ENCODE measurements at places on chromosomes 4 and X.

GRCh38 chrX:78540171-78540570, 119.0 kb downstream of the RTL3 start:
- no peak for DNase-seq

GRCh38 chr4:41819621-41820020, 71.1 kb upstream of the PHOX2B start:
- DNase-seq = no peak

DNA sequence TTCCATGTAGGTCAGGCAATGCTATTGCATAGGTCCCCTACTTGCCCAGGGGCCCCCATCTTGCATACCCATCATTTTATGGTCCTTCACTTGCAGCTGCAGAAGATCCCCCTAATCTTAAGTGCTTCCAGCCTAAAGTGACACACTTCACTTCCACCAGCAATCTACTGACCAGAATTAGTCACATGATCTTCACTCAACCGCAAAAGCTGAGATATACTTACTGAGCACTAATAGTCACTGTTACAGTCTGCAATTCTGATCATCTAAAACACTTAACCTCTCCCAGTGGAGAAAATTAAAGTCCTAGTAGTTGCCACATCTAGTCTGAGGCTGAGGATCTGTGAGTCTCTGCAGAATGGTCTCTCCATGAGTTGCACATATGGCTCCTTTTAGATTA, 82.1 kb downstream of the AREG start:
- DNase-seq = no peak

DNA sequence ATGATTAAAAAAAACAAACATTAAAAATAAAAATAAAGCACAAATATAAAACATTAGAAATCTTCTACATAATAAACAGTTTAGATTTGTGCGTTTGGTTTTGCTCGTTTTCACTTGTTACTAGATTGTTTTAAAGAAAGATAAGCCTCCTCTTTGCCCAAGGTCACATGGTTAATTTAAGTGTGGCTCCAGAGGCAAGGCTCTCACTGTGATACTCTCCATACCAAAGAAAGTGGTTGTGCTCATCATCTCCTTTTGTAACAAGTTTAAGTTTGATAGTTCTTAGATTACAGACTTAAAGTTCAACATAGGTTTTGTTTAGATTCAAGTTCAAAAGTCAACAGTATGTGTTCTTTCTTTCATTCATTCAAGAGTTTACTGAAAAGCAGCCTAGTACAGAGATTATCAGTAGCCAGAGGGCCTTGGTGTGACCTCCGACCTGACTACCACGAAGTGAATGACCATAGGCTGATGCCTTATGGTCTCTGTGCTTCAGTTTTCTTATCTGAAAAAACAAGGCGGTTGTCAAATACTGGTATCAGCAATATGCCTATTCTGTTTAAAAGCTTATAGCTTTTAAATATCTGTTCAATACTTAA, 133.2 kb downstream of the ZAR1 start:
- DNase-seq = no peak

- no peak for DNase-seq
These were observed 38.9 kb downstream of the TRIML1 start for GRCh38 chr4:188177997-188178675.

DNA sequence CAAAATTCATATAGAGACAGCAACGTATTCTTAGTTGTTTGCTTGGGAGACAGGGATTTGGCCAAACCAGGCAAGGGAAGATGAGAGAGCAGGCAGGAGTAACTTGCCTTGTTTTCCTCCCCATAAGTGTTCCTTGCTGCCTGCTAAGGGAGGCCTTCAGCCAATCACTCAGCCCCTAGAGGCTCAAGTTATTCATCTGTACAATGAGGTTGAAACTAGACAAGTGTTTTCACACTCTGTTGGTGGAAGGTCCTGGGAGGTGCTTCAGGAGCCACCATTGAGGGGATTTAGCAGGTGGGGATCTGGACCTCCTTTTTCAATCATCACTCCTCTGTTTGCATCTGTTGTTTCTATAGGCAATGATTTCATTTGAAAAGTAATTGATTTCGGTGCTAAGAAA, 23.6 kb upstream of the HMGB3 start:
- DNase-seq = no peak

DNA sequence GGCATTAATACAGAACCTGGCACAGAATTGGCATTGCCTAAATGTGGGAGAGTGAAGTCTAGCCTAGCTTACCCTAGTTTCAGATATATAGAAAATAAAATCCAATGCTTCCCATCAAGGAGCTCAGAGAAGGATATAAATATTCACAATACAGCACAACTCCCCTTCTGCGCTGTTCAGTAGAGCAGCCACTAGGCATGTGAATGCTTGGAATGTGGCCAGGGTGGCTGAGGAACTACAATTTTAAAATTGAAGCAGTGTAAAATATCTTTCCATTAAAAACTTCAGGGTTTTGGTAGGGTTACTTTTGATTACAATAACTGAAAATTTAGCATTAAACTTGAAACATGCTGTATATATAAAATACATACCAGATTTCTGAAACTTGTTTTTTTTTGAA, 19.5 kb downstream of the ZNF518B start:
- DNase-seq = no peak

- DNase-seq = no peak
These were observed 68.4 kb downstream of the PSAPL1 start for GRCh38 chr4:7366180-7366945.

DNA sequence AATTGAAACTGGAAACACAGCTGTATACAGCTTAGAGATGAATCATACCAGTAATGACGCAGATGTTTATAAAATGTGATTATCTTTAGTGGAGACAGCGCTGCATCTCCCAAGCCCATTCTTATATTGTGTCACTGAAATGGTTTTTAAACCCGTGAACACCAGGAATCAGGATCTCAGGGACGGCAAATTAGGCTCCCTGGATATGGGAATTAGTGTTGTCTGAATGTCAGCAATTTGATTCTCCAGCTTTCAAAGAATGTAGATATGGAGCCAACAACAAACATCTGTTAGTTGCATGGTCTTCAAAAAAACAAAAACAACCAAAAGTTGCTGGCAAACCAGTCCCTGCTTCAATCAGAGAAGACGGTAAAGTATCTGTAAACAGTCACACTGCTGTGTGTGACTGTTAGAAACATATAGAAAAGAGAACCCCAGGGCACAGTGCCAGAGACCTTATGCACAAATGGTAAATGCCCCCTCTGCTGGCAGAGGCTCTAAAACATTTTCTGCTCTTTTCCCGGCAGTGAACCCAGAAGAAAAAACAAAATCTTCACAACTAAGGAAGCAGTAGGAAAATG, 351.9 kb upstream of the FTHL17 start:
- peak; percentile 2 for DNase-seq

DNA sequence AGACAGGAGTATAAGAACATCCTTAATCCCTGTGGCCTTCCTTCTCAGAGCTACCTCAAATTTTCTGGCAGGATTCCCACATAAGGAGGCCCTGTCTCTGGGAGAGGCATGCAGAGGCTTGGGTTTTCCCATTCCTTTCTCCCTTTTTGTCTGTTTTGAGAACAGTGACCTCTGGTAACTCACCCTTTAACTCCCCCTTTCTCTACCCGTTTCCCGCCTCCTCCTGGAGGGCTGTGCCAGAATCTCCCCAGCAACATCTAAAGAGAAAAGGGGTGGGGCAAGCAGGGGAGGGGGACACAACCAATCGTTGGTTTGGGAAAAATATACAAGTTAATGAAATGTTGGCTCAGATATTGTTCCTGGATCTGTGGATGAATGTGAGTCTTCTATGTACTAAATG, 303.7 kb upstream of the IRS4 start:
- DNase-seq = no peak

GRCh38 chr4:83262682-83263081, 21.9 kb downstream of the COQ2 start:
- DNase-seq = no peak

GRCh38 chr4:6660430-6660829, 19.9 kb downstream of the MRFAP1 start:
- no peak for DNase-seq

DNA sequence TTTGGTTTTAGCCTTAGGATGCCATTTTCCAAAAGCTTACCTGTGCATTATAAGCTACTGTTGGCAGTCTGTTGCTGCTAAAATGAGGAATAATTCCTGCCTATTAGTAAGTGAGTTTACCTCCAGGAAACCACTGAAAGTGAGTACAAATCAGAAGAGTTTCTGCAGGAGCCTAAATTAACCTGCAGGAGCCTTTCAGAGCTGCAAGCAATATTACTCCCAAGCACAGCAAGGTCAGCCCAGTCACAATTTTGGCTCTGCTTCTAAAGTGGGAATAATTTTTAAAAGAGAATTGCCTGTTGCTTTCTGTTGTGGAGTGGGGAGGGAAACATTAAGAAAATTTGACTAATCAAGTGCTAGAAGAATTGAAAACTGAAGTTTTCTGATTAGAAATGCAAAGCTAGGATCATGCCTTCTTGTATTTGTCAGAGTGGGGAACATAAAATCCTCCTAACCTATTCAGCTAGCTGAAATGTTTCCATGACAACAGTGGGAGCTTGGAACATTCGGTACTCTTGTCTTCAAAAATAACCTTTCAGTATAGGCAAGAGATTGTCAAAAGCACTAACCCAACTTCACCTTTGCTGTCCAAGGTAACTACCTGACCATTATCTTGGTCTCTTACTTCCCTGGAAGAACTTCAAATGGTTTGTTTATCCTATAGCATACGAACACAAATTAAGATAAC, 193.2 kb downstream of the COMMD8 start:
- DNase-seq = no peak

DNA sequence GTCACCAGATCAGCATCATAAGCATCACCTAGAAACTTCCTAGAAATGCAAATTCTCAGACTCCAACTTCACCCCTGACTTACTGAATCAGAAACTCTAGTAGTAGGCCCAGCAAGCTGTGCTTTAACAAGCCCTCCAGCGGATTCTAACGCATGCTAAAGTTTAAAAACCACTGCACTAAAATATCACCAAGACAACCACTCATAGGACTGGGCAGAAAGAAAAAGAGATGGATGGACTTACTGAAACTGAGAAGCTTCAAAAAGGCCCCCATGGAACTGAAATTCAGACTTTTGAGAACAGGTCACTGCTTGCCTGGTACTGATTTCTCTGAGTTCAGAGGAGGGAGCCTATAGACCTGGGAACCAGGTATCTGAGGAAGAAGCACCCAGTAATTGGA, 40.1 kb downstream of the FAM241A start:
- DNase-seq = no peak

DNA sequence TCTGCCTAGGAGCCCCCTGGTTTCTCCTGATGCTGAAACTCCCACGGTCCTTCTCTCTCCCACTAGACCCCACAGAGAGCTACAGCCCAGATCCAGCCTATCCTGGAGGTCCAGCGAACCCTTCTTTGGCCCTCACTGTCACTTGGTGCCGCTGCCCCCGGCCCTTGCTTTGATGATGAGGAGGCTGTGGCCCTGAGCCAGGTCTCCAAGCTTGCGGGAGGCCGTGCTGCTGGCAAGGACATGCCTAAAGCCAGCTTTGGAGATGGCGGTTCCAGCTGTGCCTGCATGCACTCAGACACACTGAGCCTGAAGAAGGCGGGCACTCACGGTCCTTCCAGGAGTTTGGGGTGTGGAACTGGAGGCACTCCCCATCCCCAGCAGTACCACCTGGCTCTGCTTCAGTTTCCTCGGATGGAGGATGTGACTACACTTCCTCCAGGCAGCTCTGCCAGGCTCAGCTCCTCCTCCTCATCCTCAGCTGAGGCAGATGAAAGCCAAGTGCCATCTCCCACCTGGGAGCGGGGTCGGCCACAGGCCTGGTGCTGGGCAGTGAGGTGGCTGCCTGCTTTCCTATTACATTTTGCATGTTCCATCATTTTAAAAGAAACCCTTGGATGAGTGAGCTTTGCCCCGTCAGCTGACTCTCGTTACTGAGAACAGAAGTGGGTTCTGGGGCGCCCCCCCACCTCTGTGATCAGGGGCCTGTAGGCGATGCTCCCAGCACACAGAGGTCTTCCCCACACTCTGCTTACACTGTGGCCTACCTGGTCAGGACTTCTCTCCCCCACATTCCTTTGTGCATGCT, 9.0 kb downstream of the TNIP2 start:
- no peak for DNase-seq

DNA sequence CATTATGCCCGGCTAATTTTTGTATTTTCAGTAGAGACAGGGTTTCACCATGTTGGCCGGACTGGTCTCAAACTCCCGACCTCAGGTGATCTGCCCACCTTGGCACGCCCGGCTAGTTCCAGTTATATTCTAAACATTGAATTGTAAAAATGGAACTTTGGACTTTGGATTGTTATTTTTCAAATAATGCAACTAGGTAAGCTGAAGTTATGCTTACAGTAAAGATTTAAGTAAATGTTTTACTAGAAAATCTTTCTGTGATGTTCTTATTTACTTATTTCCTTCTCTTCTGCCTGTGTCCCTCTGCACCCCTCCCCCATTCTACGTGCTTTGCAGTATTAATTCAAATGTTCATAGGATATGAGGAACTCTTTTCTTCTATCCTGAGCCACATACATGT, 26.1 kb downstream of the GK start:
- DNase-seq = no peak

- DNase-seq = no peak
These were observed 56.0 kb upstream of the LRAT start for GRCh38 chr4:154687840-154688239.

DNA sequence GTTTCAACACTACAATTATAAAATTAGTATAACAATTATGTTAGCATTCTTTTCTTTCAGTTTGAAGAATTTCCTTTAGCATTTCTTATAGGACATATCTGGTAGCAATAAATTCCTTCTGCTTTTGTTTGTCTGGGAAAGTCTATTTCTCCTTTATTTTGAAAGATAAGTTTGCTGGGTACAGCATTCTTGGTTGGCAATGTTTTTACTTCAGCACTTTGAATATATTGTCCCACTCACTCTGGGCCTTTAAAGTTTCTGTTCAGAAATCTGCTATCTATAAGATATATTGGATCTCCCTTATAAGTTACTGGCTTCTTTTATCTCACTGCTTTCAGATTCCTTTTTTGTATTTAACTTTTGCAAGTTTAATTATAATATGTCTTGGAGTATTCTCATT, 222.1 kb downstream of the PARM1 start:
- no peak for DNase-seq

- DNase-seq = no peak
These were observed 7.9 kb upstream of the AMBN start for GRCh38 chr4:70583952-70584834.

Data from KG1 (cell line).